Activated T-cell treated with anti-CD3 and anti-CD28 coated beads, Interleukin-2, amount 50 U/mL, for 72 hours (primary cell): ENCODE measurements at places on chromosomes 11 and 22. TPM values are rescaled to one million over a fixed set of nuclear protein-coding genes. Genes with fewer than 3 reads are reported as not detected.

RAPSN gene
- 0.77 TPM for total RNA-seq

TST gene
- total RNA-seq: 3.5 TPM

OR10V1 gene
- total RNA-seq: not detected

DNA sequence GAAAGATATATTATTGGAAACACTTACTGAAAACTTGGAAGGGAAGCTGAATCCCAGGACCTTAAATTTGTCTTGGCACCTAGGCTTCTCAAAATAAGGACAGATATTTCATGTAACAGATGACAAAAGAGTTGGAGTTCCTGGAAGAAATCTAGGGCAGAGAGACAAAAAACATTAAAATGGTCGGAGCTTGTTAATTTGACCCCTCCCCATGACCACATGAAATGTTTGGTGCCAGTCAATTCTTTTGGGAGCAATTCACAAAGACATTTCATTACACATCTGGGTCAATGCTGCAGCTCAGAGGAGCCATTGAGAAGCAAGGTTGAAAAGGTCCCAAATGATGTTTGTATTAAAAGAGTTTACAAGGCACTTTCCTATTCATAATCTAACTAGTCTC, 162.0 kb upstream of the GUCY1A2 start:
- no peaks in the 10 kb centered on the region for H3K27me3 ChIP-seq
- H3K27ac ChIP-seq: no peak overlapping the region
- no peak for DNase-seq
- no peaks in the 10 kb centered on the region for H3K36me3 ChIP-seq

DNA sequence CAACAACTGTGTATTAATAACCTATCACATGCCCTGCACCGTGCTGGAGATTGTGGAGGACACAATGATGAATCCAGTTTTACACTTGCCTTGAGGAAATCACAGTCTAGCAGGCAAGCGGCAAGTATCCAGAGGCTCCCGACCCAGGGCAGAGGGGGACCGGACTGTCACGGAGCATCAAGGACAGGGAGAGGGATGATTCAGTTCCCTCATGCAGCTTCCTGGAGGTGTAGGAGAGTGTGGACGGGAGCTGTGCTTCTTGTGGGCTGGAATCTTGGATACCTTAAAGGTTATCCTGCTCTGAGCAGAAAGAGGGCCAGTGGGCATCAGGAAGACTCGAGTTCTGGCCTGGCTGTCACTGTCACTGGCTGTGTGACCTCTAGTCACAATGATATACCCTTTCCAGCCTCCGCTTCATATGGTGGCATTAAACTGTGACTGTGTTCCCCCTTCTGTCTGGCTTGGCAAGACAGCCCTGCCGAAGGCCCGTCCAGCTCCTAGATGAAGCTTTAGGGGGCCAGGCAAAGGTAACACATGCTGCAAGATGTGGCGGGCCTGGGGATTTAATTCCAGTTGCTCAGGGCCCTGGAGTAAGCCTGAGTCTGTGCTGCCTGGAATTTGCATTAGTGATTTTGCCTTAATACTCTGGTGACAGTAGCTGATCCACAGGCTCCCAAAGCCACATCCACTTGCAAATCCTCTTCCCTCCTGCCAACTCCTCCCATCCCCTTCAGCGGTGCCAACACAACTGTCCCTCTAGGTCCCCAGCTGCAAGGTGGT, 162.8 kb downstream of the DSCAML1 start:
- H3K27ac ChIP-seq: no peak overlapping the region
- H3K4me1 ChIP-seq: no peaks in the 10 kb centered on the region
- no peak for DNase-seq
- no peaks in the 10 kb centered on the region for H3K36me3 ChIP-seq
- H3K27me3 ChIP-seq: no peaks in the 10 kb centered on the region

DNA sequence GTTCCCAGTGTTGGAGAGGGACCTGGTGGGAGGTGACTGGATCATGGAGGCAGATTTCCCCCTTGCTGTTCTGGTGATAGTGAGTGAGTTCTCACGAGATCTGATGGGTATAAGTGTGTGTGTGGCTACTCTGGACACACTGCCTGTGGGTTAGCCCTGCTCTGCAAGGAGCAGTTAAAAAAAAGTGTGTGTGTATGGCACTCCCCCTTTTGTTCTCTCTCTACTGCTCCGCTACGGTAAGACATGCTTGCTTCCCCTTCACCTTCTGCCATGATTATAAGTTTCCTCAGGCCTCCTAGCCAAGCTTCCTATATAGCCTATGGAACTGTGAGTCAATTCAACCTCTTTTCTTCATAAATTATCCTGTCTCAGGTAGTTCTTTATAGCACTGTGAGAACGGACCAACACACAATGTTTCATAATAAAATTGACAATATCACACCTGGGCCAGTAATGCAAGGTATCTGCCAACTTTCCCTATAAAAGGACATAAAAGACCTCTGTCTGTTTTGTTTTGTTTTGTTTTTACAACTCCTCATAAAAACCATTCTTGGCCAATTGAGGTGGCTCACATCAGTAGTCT, 20.2 kb downstream of the CLTCL1 start:
- no peaks in the 10 kb centered on the region for H3K27me3 ChIP-seq
- peaks cover 7% of the 10 kb centered on the region for H3K36me3 ChIP-seq
- no peak overlapping the region for H3K4me3 ChIP-seq
- H3K27ac ChIP-seq: no peak overlapping the region
- no peaks in the 10 kb centered on the region for H3K4me1 ChIP-seq

- no peaks in the 10 kb centered on the region for H3K27me3 ChIP-seq
- no peaks in the 10 kb centered on the region for H3K4me1 ChIP-seq
- H3K27ac ChIP-seq: no peak overlapping the region
- no peaks in the 10 kb centered on the region for H3K36me3 ChIP-seq
These were observed 333.7 kb downstream of the FAT3 start for GRCh38 chr11:92558323-92558722.
